ENCODE measurements at places on chromosomes 11 and 22. TPM values are rescaled to one million over a fixed set of nuclear protein-coding genes. Genes with fewer than 3 reads are reported as not detected.

DNA sequence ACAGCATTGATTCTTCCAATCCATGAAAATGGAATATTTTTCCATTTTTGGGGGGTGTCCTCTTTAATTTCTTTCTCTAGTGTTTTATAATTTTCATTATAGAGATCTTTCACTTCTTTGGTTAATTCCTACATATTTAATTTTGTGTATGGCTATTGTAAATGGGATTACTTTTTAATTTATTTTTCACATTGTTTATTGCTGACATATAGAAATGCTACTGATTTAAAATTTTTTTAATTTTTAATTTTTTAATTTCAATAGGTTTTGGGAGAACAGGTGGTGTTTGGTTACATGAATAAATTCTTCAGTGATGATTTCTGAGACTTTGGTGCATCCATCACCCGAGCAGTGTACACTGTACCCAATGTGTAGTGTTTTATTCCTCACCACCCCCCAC is 26.6 kb upstream of the OOSP4B start:
- DNase-seq = no peak

GRCh38 chr11:81033779-81034540 is 1593.1 kb upstream of the TENM4 start:
- no peak for DNase-seq

DNA sequence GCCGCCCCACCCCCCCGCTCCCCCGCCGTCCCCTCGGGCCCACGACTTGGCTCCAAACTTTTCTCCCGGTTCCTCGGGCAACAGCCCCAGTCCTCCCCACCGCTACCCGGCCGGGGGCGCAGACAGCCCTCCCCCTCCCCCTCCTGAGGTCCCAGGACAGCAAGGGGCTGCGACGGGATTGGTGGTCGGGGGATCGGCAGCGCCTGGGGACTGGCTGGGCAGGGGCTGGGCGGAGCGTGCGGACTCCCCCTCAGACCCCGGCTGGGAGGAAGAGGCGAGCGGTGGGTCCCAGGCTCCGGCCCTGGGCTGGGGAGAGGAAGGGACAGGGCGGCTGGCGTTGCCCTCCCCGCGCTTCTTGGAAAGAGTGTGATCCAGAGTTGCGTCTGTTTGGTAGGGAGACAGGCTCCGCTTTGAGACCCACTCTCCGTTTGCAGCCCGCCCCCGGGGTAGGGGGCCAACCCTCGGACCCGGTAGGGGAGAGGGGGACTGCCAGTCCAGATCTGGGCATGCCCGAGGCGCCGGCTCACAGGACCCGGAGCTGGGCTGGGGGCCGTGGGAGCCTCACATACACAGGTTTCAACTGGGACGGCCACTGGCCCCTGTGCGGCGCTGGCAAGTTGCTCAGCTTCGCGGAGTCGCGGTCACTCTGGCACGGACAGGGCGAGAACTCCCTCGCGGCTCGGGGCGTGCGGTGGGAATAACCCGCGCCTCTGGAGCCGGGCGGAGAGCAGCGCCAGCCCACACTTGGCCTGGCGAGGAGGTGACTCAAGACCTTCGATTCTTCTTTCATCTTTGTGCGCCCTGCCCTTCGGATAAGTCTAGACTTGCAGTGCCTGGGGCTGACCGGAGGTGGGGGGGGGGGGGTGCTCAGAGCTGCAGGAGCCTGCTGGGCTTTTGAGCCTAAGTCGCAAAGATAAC is 999 bp downstream of the TSKU start:
- no peak for DNase-seq

- DNase-seq = no peak
These were observed 69.8 kb upstream of the MTMR2 start for GRCh38 chr11:95993438-95994298.

Gene BTG4
- total RNA-seq = not detected

All from glomerular endothelial cell (primary cell).